CD4-positive, alpha-beta T cell treated with Interleukin-15 for 1 hour (primary cell): ENCODE measurements at places on chromosomes 3 and 15.

DNA sequence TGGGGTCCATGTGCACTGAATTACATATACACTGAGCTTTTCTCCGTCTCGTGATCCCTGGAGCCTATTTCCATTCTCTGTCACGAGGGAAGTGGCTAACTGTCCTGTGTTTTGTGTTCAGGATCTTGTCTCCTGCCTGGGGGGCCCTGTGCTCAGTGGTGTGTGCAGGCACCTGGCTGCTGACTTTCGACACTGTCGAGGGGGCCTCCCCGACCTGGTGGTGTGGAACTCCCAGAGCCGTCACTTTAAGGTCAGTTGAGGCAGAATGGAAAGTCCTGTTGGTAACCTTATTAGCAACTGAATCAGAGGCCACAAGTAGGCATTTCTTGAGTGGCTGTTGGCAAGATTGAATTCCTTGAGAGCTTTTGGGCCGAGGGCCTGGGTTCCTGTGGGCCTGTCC lies 26.7 kb downstream of the FAN1 start:
- DNase-seq: no peak

- DNase-seq: no peak
These were observed 5.5 kb downstream of the ARHGEF3 start for GRCh38 chr3:56796202-56796601.

- DNase-seq: no peak
These were observed 45.9 kb downstream of the NIPA2 start for GRCh38 chr15:22884344-22884743.

DNA sequence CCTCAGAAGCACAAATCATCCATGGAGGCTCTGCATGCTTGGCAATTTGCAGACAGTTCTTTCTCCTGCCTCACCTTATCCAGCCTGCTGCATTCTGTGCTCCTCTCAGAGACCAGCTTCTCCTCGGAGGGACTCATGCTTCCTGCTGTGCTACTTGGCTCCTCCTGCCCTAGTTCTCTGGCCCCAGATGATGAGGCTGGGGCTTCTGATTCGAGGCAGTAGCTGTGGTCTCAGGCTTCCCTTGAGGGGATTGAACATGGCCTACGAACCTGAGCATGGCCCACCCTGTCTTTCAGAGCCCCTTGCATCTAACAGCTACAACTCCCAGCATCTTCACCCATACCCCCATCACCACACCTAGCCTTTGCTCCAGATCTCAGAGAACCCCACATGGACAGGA lies 6.7 kb downstream of the VIPR1 start:
- peak; percentile 3 for DNase-seq

- DNase-seq: no peak
These were observed 540.6 kb downstream of the NLGN1 start for GRCh38 chr3:173938159-173938558.

GRCh38 chr3:55074796-55075195 lies 146.9 kb upstream of the LRTM1 start:
- no peak for DNase-seq

- DNase-seq: no peak
These were observed 84.4 kb downstream of the SV2B start for GRCh38 chr15:91184441-91184840.

GRCh38 chr3:155555479-155556060 lies 189.3 kb downstream of the PLCH1 start:
- no peak for DNase-seq

GRCh38 chr3:197367081-197367780 lies 68.8 kb upstream of the DLG1 start:
- no peak for DNase-seq

DNA sequence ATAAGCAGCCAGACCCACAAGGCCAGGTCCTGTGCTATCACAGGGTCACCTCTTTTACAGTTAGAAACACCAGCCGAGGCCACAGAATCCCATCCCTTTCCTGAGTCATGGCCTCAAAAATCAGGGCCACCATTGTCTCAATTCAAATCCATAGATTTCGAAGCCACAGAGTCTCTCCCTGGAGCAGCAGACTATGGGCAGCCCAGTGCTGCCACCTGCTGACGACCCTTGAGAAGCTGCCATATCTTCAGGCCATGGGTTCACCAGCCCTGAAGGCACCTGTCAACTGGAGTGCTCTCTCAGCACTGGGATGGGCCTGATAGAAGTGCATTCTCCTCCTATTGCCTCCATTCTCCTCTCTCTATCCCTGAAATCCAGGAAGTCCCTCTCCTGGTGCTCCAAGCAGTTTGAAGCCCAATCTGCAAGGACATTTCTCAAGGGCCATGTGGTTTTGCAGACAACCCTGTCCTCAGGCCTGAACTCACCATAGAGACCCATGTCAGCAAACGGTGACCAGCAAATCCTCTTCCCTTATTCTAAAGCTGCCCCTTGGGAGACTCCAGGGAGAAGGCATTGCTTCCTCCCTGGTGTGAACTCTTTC lies 39.6 kb downstream of the TGM4 start:
- DNase-seq: peak; percentile 45

GRCh38 chr3:72760225-72760624 lies 88.0 kb downstream of the SHQ1 start:
- DNase-seq: no peak

DNA sequence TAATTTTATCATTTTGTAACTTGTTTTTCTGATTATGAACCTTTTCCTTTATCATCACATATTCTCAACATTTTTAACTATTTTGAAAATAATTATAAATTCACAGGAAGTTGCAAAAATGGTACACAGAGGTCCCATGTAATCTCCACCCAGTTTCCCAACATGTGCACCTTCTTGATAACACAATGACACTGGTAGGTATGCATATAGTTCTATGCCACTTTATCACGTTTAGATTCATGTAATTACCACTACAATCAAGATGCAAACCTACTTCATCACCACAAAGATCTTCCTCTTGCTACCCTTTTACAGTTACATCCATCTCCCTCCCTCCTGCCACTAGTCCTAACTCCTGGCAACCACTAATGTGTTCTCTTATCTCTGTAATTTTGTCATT lies 413.9 kb downstream of the SHQ1 start:
- DNase-seq: no peak

DNA sequence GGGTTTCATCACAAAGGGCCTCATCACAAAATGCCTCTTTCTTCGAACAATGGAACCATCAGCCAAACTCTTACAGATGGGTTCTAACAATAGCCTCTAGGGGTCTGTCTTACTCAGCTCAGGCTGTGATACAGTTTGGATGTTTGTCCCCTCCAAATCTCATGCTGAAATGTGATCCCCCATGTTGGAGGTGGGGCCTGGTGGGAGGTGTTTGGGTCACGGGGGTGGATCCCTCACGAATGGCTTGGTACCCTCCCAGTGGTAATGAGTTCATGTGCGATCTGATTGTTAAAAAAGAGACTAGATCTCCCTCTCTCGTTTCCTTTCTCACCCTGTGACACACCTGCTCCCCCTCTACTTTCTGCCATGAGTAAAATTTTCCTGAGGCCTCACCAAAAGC lies 47.9 kb upstream of the LIPC start:
- DNase-seq: no peak

- DNase-seq: peak; percentile 61
These were observed 25.0 kb downstream of the TGFBR2 start for GRCh38 chr3:30631243-30631904.
